ENCODE measurements at places on chromosomes 16 and 17. TPM values are rescaled to one million over a fixed set of nuclear protein-coding genes. Genes with fewer than 3 reads are reported as not detected.

DNA sequence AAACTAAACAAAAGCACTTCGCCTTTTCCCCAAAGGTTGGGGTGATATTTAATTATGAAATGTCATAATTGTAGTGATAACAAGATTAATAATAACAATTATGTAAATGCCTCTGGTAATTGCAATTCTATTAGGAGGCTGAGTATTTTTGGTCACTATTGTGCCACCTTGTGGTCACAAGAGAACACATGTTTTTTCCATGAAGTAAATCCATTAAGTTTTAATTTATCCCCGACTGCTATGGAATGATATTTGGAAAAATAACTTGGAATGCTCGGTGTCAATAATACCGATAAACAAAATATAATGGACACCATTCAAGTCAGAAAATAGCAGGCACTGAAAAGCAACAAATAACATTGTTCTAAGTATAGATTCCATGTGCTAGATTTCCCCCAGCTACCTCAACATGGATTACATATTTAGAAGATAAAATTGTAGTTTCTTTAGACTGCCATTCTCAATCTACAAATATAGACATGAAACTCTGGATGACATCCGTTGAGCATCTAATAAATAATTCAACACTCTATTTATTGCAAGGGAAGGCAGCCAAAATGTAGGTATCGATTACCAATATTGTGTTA lies 25.0 kb upstream of the KCNJ2 start:
- H3K4me3 ChIP-seq, result no peak overlapping the region
- H3K4me1 ChIP-seq, result no peaks in the 10 kb centered on the region
- H3K27me3 ChIP-seq, result no peaks in the 10 kb centered on the region
- H3K36me3 ChIP-seq, result no peaks in the 10 kb centered on the region
- H3K27ac ChIP-seq, result no peak overlapping the region

GRCh38 chr17:74444406-74444805 lies 12.5 kb downstream of the GPRC5C start:
- H3K36me3 ChIP-seq, result no peaks in the 10 kb centered on the region
- no peak overlapping the region for H3K4me3 ChIP-seq
- peak overlapping the region; percentile 92 for H3K27ac ChIP-seq
- peaks cover 23% of the 10 kb centered on the region for H3K4me1 ChIP-seq

- no peak overlapping the region for H3K4me3 ChIP-seq
- H3K27ac ChIP-seq, result no peak overlapping the region
- DNase-seq, result no peak
- H3K4me1 ChIP-seq, result no peaks in the 10 kb centered on the region
- no peaks in the 10 kb centered on the region for H3K27me3 ChIP-seq
- no peaks in the 10 kb centered on the region for H3K36me3 ChIP-seq
Measured at GRCh38 chr17:38619451-38619795, 13.7 kb upstream of the SRCIN1 start.

GRCh38 chr17:8879410-8879809 lies 11.9 kb upstream of the PIK3R6 start:
- no peak overlapping the region for H3K4me3 ChIP-seq
- H3K27ac ChIP-seq, result no peak overlapping the region
- no peaks in the 10 kb centered on the region for H3K4me1 ChIP-seq
- no peaks in the 10 kb centered on the region for H3K36me3 ChIP-seq
- DNase-seq, result no peak

Gene MEIOB
- 14.4 TPM for total RNA-seq
